Parietal lobe (tissue), 2 donors: ENCODE measurements at places on chromosomes 12 and 14. TPM values are rescaled to one million over a fixed set of nuclear protein-coding genes. Genes with fewer than 3 reads are reported as not detected.

Gene IRAK4
- total RNA-seq: 7.5 TPM

Gene PDE3A
- total RNA-seq: 7.5 TPM

Gene CCNT1
- total RNA-seq: 57.9 TPM

Gene IFNG-AS1
- 0.31 TPM for total RNA-seq

Gene ETFBKMT
- total RNA-seq: 3.4 TPM

Gene TSPAN8
- total RNA-seq: not detected
